Stimulated activated CD8-positive, alpha-beta memory T cell treated with anti-CD3 and anti-CD28 coated beads, Interleukin-15, amount 100 ng/mL, for 1 hour (primary cell): ENCODE measurements at places on chromosomes 7 and 10.
A peak's percentile ranks its signal among the peaks of the same experiment; 100 is the strongest.

GRCh38 chr7:139626817-139627216, 103.3 kb downstream of the CLEC2L start:
- no peak for DNase-seq

DNA sequence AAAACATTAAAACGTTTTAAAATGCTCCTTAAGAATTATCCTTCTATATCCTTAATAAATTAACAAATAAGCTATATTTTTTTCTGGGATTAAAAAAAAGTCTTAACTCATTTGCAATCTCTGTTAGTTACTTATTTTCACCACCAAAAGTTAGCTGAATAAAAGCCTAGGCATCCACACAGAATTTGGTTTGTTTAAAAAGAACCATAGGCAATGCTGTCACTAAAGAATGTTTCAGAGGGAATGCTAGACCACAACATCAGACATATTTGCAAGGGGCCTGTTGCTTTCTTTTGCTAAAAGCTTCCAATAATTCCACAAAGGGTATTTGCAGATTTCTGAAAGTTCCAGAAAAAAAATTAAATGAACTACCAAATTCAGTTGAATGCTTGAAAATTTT, 244.2 kb downstream of the POU6F2 start:
- DNase-seq = no peak

- DNase-seq = no peak
Measured at GRCh38 chr10:118926903-118927302, 102.6 kb upstream of the NANOS1 start.

GRCh38 chr7:7190142-7190541, 7.8 kb downstream of the C1GALT1 start:
- DNase-seq = no peak

DNA sequence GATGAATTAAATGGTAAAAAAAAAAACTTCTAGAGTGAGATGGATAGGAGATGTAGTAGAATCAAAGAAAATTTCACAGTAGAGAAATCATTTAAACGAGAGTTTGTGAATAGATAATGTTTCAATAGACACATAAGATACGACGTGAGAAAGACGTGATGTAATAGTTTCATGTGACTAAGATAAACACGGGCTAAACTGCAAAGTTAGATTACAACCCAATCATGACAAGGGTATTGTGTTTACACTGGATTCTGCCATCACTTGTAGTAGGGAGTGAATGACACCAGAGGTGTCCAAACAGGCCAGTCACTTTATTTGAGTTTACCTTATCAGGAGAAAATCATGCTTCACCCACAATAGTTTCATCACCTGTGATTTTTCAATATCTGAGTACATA, 21.6 kb downstream of the SEMA3D start:
- DNase-seq = no peak

- DNase-seq = no peak
Measured at GRCh38 chr10:69969977-69970376, 82.7 kb upstream of the MACROH2A2 start.

- peak; percentile 63 for DNase-seq
Measured at GRCh38 chr10:72340510-72341261, 14.0 kb downstream of the DNAJB12 start.

- DNase-seq = no peak
Measured at GRCh38 chr10:116105264-116105663, 167.7 kb downstream of the GFRA1 start.

DNA sequence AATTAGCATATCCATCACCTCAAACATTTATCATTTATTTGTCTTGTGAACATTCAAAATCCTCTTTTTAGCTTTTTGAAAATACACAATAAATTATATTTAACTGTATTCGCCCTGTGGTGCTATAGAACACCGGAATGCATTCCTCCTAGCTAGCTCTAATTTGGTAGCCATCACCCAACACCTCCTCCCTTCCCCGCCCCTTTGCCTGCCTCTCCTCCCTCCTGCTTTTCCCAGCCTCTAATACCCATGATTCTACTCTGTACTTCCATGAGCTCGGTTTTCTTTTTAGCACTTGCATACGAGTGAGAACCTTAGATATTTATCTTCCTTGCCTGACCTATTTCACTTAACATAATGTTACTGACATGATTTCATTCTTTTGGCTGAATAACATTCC, 80.1 kb downstream of the ANKRD26 start:
- DNase-seq = no peak

- peak; percentile 4 for DNase-seq
Measured at GRCh38 chr7:97971120-97971989, 18.6 kb downstream of the OCM2 start.

- DNase-seq = no peak
Measured at GRCh38 chr7:115210552-115210951, 288.7 kb downstream of the MDFIC start.

GRCh38 chr7:128453836-128454804, 1.6 kb upstream of the HILPDA start:
- no peak for DNase-seq

GRCh38 chr10:29857843-29858701, 201.3 kb downstream of the JCAD start:
- no peak for DNase-seq

- DNase-seq = no peak
Measured at GRCh38 chr10:85124603-85125051, 796.2 kb downstream of the CCSER2 start.

DNA sequence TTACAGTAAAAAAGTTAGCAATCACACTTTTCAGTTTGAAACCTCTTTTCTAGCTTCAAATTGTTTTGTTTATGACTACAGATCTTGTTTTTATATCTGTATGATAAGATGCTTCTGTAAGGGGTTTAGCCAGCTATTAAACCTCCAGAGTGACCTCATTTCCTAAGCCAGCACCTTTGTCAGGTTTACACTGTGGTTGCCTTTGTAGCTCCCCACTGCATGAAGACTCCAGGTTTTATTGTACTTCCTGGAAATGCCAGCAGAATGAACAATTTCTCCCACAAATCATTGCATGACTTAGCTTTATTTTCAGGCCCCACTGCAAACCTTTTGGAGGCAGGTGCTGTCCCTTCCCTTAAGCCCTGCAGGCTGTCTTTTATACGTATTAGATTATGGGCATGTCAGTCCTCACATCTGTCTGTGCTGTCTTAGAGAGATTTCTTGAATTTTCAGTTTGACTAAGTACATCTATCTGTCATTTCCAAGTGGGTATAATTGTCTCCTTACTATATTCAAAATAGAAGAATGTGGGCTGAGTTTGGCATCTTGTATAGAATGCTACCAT, 8.2 kb upstream of the AGR3 start:
- no peak for DNase-seq

DNA sequence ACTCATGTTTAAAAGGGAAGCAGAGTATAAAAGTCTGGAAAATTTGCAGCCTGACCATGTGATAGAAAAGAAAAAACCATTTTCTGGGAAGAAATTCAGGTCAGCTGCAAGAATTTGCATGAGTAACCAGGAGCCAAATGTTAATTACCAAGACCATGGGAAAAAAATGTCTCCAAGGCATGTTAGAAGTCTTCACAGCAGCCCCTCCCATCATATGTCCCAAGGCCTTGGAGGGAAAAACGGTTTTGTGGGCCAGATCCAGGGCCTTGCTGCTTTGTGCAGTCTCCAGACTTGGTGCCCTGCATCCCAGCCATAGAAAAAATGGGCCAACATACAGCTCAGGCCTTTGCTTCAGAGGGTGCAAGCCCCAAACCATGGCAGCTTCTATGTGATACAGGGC, 1019.6 kb upstream of the SORCS1 start:
- DNase-seq = no peak

DNA sequence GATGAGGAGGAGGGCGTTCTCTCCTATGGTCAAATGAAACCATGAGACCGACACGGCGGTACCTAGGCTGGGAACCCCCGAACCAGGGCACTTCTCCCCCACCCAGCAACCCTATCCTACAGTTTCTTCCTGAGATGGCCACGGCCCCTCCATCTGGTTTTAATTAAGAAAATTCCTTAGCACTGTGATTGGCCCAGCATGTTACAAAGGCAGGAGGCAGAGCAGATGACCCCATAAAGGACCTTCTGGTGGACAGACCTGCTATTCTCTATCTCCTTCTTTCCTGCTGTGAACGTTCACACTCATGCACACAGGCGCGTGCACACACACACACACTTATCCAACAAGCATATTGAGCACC, 129.4 kb downstream of the RGS10 start:
- DNase-seq = no peak

DNA sequence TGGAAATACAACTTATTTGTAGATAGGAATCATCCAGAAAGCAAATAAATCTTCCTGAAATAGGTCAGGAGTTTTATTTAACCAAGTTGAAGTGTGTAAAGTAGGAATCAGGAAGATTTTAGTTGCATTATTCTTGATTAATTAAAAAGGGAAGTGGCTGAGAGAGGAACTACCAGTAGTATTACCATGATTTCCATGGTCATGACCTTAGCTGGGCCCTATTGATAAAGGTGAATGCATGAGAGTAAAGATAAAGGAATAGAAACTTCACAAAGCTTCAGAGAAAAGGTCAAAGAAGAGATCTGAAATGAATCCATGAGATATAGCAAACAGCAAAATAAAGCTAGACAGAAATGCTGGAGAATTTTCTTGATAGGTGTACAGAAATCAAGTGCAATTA, 46.2 kb upstream of the DLX6 start:
- DNase-seq = no peak

- no peak for DNase-seq
Measured at GRCh38 chr7:44491229-44491628, 771 bp upstream of the NUDCD3 start.

- no peak for DNase-seq
Measured at GRCh38 chr10:85045046-85045445, 716.7 kb downstream of the CCSER2 start.

DNA sequence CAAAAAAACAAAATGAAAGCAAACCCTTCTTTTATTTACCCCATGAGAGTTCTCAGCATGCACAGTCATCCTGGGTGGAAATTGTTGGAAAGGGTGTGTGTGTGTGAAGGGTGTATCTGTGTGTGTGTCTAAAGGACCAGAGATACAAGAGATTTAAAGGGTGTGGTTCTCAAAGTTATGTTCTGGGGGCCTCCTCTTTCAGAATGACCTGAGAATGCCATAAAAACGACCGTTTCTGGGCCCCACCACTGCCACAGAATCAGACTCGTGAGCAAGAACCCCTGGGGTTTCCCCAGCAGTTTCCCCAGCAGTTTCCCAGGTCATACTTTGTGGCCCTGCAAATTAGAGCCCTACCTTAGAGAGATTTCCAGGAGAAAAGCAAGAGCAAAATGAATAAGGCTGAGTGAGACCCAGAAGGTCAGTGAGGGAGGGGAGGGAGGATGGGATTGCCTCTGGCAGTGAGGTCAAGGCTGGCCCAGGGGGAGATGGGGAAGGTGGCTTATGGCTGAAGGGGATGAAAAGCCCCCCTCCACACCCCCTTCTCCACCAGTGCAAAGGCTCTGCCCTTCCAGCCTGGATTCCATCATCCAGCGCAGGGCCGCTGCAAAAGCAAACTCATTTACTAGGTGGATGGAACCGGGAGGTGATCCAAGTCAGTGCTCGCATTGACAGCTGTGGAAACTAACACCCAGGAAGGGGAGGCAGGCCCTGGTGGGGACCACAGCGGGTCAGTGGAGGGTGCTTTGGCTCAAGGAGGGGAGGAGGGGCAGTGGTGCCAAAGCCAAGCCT, 10.2 kb downstream of the PYROXD2 start:
- DNase-seq = no peak

- DNase-seq = no peak
Measured at GRCh38 chr7:99011706-99012404, 132.1 kb downstream of the SMURF1 start.

- no peak for DNase-seq
Measured at GRCh38 chr7:151601521-151602305, 82.0 kb upstream of the RHEB start.

DNA sequence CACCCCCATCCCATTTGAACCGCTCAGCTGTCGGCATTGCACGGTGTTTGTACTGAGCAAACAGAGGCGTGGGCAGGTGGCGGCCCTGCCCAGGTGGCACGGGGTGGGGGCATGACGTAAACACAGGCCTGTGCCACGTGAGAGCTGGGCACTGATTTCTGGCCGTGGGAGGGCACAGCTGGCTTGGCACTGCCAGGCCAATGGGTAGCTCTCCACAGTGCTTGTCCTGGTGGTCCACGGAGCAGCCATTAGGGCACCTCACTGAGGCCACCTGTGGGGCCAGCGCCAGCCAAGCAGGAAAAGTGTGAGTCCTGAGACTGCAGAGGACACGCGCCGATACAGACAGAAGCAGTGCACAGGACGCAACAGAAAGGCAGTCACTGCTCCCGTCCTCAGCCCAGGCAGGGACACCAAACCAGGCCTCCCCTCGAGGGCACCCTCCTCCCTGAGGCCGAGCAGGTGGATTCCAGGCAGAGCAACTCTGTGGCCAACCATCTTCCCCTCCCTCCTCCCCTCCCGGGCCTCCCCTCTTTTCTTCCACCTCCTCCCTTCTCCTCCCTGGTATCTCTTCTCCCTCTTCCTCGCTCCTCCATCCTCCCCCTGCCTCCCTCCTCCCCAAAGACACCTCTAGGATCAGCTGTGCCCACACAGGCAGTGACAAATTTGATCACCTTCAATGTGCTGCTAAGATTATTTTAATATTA, 258.7 kb downstream of the ELFN1 start:
- no peak for DNase-seq

GRCh38 chr7:108246227-108246837, 116.2 kb upstream of the LAMB4 start:
- no peak for DNase-seq

DNA sequence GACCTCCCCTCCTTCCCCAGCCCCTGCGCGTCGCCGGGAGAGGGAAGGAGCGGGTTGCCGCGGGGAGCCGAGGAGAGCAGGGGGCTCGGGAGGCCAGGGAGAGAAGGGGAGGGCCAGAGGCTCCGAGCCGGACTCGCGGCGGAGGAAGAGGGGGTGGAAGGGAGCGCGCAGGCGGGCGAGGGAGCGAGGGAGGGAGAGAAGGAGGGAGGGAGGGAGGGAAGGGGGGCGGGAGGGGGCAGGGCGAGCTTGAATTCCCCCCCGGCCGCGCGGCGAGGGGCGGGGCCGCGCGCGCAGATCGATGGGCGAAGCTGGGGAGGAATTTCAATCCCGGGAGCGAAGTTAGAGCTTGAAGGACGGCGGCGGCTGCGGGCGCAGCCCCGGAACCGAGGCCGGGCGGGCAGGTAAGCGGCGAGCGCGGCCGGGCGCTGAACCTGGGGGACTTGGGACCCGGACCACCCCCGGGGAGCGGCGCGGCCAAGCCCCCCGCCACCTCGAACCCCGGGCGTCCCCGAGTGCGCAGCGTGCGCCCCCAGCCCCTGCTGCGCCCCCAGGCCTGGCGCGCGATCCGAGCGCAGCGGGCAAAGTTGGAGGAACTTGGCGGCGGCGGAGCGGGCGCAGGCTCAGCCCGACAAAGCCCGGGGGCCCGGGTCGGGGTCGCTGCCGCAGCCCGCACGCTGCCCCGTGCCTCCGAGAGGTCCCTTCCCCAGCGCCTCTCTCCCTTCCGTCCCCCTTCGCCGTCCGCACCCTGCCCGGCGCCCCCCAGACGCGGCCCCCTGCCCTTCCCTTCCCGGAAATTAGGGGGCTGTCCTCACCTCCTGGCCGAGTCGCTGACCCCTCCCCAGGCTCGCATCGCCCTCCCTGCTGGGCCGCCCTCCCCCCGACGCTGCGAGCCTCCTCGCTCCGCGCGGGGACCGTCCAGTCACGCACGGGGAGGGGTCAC, at the start of gene ELFN1:
Gene ELFN1 (plus strand): TSS at position 324 of the 940 bp plus-strand sequence. CDS start 74,320 bp downstream, outside the sequence.
- no peak for DNase-seq

GRCh38 chr7:156927571-156928405, 21.7 kb upstream of the NOM1 start:
- DNase-seq = no peak

GRCh38 chr7:26005683-26006410, 146.2 kb upstream of the NFE2L3 start:
- DNase-seq = no peak
